ENCODE measurements at places on chromosomes 7 and 10. TPM values are rescaled to one million over a fixed set of nuclear protein-coding genes. Genes with fewer than 3 reads are reported as not detected.

SFRP5 gene
- total RNA-seq, result not detected

SLC26A5 gene
- total RNA-seq, result not detected

TACC2 gene
- 26.3 TPM for total RNA-seq

LIPF gene
- total RNA-seq, result not detected

CTAGE8 gene
- 7.2 TPM for total RNA-seq

DLG5 gene
- 37.6 TPM for total RNA-seq

ITIH2 gene
- not detected for total RNA-seq

NUTM2D gene
- 2.1 TPM for total RNA-seq

SAMD9 gene
- total RNA-seq, result 7.2 TPM

AGMO gene
- not detected for total RNA-seq

ATOH7 gene
- not detected for total RNA-seq

ZNF12 gene
- 33.7 TPM for total RNA-seq

KLF14 gene
- total RNA-seq, result not detected

NUDT13 gene
- total RNA-seq, result 1.3 TPM

COL1A2 gene
- total RNA-seq, result 0.34 TPM

TMED4 gene
- total RNA-seq, result 79.9 TPM

ANKRD16 gene
- total RNA-seq, result 5.1 TPM

PTPRN2 gene
- under 0.01 TPM for total RNA-seq

STEAP2 gene
- total RNA-seq, result 2.7 TPM

STEAP1B gene
- total RNA-seq, result 5.5 TPM

MOGAT3 gene
- not detected for total RNA-seq

PNLIPRP2 gene
- not detected for total RNA-seq

TAS2R4 gene
- total RNA-seq, result 1.0 TPM

FAM13C gene
- 1.00 TPM for total RNA-seq

MYO3A gene
- not detected for total RNA-seq

DPCD gene
- 11.6 TPM for total RNA-seq

LDB3 gene
- under 0.01 TPM for total RNA-seq

VENTX gene
- not detected for total RNA-seq
